ENCODE measurements at places on chromosomes 11 and 22.

DNA sequence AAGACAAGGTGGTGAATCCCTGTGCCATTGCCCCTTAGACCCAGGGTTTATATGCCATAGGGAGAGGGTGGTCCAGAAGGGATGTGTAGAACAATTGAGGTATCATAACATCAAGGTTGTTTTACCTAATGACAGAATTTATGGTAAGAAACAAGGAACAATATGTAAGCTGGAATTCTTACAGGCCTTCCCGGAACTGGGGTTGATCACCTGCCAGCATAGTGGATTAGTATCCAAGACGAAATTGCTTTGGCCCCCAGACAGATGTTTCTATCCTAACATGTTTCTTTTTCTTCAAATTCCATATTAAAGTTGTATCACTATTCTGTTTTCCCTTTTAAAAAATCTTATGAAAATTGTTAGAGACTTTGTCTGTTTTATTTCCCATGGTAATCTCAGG lies 343.8 kb upstream of the ANO3 start:
- DNase-seq: no peak

- no peak for DNase-seq
These were observed 863 bp downstream of the SIAE start for GRCh38 chr11:124672536-124673215.

DNA sequence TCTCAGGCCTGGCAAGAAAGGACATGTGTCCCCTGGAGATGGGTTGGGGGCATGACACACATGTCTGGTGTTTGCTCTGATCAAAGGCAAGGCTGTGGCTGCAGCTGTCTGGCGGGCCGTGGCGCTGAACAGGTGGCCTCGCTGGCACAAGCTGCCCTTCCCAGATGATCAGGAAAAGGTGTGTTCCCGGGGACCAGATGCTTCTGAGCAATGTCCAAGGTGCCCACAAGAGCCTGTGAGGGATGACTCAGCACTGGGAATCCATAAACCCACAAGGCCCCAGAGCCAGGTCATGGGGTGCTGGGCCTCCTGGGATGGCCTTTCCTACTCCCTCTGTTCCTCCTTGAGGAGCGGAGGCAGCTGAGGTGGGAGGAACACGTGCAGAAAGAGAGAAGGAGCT lies 9.7 kb upstream of the LRP5 start:
- no peak for DNase-seq

DNA sequence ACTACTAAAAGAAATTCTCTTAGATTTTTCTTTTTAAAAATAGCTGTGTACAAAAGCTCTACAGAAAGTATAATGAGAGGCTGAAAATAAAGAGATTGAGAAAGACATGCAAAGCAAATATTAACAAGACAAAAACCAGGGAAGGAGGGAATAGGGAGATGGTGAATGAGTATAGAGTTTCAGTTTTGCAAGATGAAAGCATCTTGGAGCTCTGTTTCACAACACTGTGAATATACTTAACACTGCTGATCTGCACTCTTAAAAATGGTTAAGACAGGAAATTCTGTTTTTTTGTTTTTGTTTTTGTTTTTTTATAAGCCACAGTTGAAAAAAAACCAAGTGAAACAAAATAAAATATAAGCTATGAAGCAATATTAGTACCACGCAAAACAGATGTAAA lies 5.5 kb downstream of the TMEM218 start:
- no peak for DNase-seq

DNA sequence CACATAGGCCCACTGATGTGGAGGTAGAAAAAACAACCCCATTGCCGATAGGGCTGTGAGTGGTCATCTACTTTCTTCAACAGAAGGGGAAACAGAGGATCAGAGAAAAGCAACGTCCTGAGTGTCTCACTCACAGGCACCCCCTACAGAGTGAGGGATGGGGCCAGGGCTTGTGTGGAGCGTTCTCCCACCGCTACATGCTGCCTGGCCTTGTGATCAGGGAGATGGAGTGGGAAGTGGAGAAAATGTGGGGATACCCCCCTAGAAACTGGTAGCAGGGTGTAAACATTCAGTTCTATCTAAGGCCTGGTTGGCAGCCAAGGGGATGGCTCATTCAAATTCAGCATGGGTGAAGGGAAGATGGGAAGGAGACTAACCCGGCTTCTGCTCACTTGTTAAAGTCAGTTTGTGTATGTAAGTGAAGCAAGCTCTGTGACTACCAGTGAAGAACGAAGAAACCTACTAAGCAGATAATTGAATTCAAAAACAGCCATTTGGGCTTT lies 73.0 kb upstream of the NAV2 start:
- no peak for DNase-seq
